ENCODE measurements at places on chromosomes 1 and 21. TPM values are rescaled to one million over a fixed set of nuclear protein-coding genes. Genes with fewer than 3 reads are reported as not detected.

The HES2 gene
- 2.2 TPM for total RNA-seq

The MYOG gene
- not detected for total RNA-seq

The RBBP4 gene
- 75.0 TPM for total RNA-seq

The SFPQ gene
- total RNA-seq = 213 TPM

The FCRL2 gene
- total RNA-seq = not detected

The NOC2L gene
- total RNA-seq = 85.7 TPM

The SIPA1L2 gene
- total RNA-seq = 7.5 TPM

The REG4 gene
- not detected for total RNA-seq

The ITLN2 gene
- 0.14 TPM for total RNA-seq

The PCAT6 gene
- 1.4 TPM for total RNA-seq

The RBM11 gene
- total RNA-seq = not detected

The S100A2 gene
- total RNA-seq = 28.6 TPM

The TNFRSF1B gene
- 0.54 TPM for total RNA-seq

The PAQR6 gene
- total RNA-seq = 3.4 TPM

The RIPPLY3 gene
- total RNA-seq = 0.71 TPM

The CTTNBP2NL gene
- 9.0 TPM for total RNA-seq

The ADGRB2 gene
- 5.9 TPM for total RNA-seq

The SLFNL1 gene
- not detected for total RNA-seq

The DNALI1 gene
- total RNA-seq = not detected

The CELA3B gene
- total RNA-seq = not detected

The PTCH2 gene
- 0.23 TPM for total RNA-seq

The RPS6KC1 gene
- total RNA-seq = 12.5 TPM

The CASQ1 gene
- total RNA-seq = not detected

The PCSK9 gene
- total RNA-seq = 3.7 TPM

The GLMP gene
- total RNA-seq = 43.3 TPM

The TRPM2 gene
- total RNA-seq = 7.8 TPM

The IRF6 gene
- 0.05 TPM for total RNA-seq

The CFAP141 gene
- total RNA-seq = not detected

The TENT5C gene
- 0.07 TPM for total RNA-seq

The OR10J1 gene
- total RNA-seq = not detected

The TFF2 gene
- total RNA-seq = not detected

The GOLT1A gene
- 4.6 TPM for total RNA-seq

The RAB29 gene
- 10.6 TPM for total RNA-seq

The S100A16 gene
- total RNA-seq = 478 TPM

The S100A5 gene
- total RNA-seq = 0.88 TPM

The PRAMEF8 gene
- total RNA-seq = not detected

The CYP2J2 gene
- not detected for total RNA-seq

The APCS gene
- total RNA-seq = not detected

The CCDC27 gene
- total RNA-seq = not detected

The SRGAP2 gene
- total RNA-seq = 22.7 TPM

The RAB3B gene
- 10.4 TPM for total RNA-seq

The OR2T33 gene
- total RNA-seq = not detected

The COL16A1 gene
- 4.5 TPM for total RNA-seq

The LCE3E gene
- total RNA-seq = not detected

The GNAT2 gene
- not detected for total RNA-seq

The ROR1 gene
- 8.5 TPM for total RNA-seq

The IGSF3 gene
- 20.4 TPM for total RNA-seq

The PARP1 gene
- 105 TPM for total RNA-seq

The KRTAP26-1 gene
- total RNA-seq = not detected

The OPTC gene
- total RNA-seq = not detected

The SYPL2 gene
- total RNA-seq = 0.13 TPM

The EEIG2 gene
- 6.4 TPM for total RNA-seq

The TSPAN2 gene
- 1.4 TPM for total RNA-seq

The ERVH48-1 gene
- total RNA-seq = not detected

The MIXL1 gene
- total RNA-seq = not detected

The USP24 gene
- total RNA-seq = 16.1 TPM

All from A549 treated with ZK216348 at 1 μM for 4 hours (cell line).